SW 1271 (cell line): ENCODE measurements at places on chromosomes 4 and X.

DNA sequence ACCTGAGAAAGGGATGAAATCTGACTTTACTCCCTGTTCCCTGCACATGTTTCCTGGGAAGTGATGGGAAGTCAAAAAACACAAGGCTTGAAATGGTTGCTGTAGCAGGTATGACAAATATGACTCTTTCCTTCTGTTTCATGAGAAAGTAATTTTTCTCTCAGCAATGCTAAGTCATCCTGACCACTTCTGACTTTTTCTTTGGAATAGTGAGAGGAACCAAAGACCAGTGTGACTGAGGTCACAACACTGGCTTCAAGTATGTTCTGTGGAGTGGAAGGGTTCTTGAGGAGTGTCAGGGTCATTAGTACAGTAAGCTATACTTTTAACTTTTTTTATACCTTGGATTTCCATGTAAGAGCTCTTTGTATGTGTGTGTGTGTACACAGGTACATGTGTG, 225.3 kb downstream of the PPP3CA start:
- DNase-seq, result no peak

- no peak for DNase-seq
These were observed 14.4 kb upstream of the ASMTL start for GRCh38 chrX:1466971-1467561.

- DNase-seq, result peak; percentile 5
These were observed 40.7 kb downstream of the TEC start for GRCh38 chr4:48228949-48229348.

- no peak for DNase-seq
These were observed 231.7 kb downstream of the FBXW7 start for GRCh38 chr4:152304220-152304619.

DNA sequence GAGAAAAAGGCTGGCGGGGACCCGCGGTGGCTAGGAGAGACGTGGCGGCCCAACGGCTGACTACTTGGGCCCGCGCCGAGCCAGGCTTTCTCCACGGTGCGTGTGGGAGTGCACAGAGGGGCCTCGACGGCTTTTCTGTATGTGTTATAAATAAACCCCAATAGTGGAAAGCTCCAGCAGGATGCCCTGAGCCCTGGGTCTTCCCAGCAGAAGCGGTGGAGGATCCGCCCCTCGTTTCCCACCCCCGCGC, 268 bp upstream of the PRRG1 start:
- no peak for DNase-seq

- no peak for DNase-seq
These were observed 412.9 kb upstream of the FMR1 start for GRCh38 chrX:147498796-147499195.

- DNase-seq, result no peak
These were observed 327.8 kb upstream of the CXorf51B start for GRCh38 chrX:146481735-146482134.

DNA sequence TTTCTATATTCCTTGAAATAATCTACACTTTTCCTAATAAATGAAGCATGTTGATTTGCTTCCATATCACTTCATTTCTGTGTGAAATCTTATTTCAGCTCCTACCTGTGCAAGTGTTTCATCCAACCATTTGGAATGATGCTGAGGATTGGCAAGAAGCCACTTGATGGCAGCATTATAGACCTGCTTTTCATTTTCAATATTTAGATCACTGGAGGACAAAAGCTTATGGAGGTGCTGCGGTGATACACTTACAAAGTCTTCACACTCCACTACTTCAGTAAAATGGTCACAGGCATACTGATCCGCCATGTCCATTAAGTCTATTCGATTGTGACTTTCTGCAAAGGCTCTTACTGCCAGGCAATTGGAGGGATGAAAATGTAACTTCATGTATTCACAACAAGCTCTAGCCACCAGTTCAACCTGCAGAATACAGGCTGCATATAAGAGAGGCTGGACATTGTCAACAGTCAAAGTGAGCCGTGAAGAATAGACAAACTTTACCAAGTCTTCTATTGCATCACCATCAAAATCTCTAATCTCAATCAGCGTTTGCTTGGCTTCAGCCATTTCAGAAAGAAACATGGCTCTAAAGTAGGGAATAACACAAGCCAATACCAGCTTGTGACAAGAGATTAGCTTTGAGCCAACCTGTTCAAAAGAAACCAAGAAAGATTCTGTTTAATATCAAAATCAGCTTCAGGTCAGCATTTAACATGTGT, 35.1 kb downstream of the KLHL8 start:
- DNase-seq, result no peak

- DNase-seq, result no peak
These were observed 213.8 kb upstream of the PACRGL start for GRCh38 chr4:20486433-20486832.

DNA sequence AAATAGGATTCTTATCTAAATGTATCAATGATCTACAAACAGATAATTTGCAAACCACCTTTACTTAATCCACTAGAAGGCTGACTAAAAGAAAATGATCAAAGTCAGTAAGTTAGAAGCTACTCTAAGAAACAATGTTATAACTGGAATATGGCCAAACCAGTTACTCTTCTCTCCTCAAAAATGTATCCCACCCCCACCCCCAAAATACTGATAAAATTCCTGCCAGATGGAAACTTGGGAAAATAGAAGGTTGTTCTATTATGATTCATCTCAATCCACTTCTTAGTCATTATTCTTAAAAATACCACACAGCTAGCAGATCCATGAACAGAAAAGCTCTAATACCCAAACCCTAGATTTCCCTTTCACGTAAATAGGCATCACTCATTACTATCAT, 206.4 kb downstream of the KLHL13 start:
- no peak for DNase-seq
